ENCODE measurements at places on chromosomes 5 and 9. TPM values are rescaled to one million over a fixed set of nuclear protein-coding genes. Genes with fewer than 3 reads are reported as not detected.

PCDH1 gene
- total RNA-seq = 3.4 TPM

OR1J2 gene
- not detected for total RNA-seq

C9 gene
- not detected for total RNA-seq

GZMA gene
- not detected for total RNA-seq

PCDHA1 gene
- total RNA-seq = 0.14 TPM

LRRC19 gene
- not detected for total RNA-seq

SYK gene
- total RNA-seq = 0.03 TPM

ENHO gene
- 2.3 TPM for total RNA-seq

TGFBR1 gene
- total RNA-seq = 83.9 TPM

NR5A1 gene
- 0.17 TPM for total RNA-seq

SH3TC2 gene
- total RNA-seq = 0.56 TPM

THBS4 gene
- total RNA-seq = 0.06 TPM

GDA gene
- 0.96 TPM for total RNA-seq

C5orf58 gene
- total RNA-seq = not detected

TEX48 gene
- total RNA-seq = not detected

GABRG2 gene
- not detected for total RNA-seq

ZNF454 gene
- not detected for total RNA-seq

OLFML2A gene
- total RNA-seq = 31.4 TPM

TMEM174 gene
- not detected for total RNA-seq

CEL gene
- total RNA-seq = 0.52 TPM

C9orf153 gene
- 0.34 TPM for total RNA-seq

ST8SIA4 gene
- total RNA-seq = 0.29 TPM

ANKRD18B gene
- total RNA-seq = 4.6 TPM

OR1J1 gene
- total RNA-seq = not detected

SPATA31D4 gene
- total RNA-seq = not detected

CCNO gene
- total RNA-seq = 7.5 TPM

MEGF10 gene
- not detected for total RNA-seq

CSF2 gene
- 0.23 TPM for total RNA-seq

FBLL1 gene
- total RNA-seq = 0.14 TPM

FRMPD1 gene
- total RNA-seq = 0.05 TPM

MLANA gene
- not detected for total RNA-seq

KIAA1958 gene
- total RNA-seq = 2.3 TPM

HTR4 gene
- total RNA-seq = not detected

CCL21 gene
- total RNA-seq = not detected

PCSK1 gene
- 0.29 TPM for total RNA-seq

HMMR gene
- 24.9 TPM for total RNA-seq

PTGES gene
- total RNA-seq = 187 TPM

PCDHGB2 gene
- total RNA-seq = 0.08 TPM

PDE6A gene
- total RNA-seq = 0.22 TPM
